Lower lobe of right lung (tissue), 2 donors: ENCODE measurements at places on chromosomes 4 and X.
A peak's percentile ranks its signal among the peaks of the same experiment; 100 is the strongest.

DNA sequence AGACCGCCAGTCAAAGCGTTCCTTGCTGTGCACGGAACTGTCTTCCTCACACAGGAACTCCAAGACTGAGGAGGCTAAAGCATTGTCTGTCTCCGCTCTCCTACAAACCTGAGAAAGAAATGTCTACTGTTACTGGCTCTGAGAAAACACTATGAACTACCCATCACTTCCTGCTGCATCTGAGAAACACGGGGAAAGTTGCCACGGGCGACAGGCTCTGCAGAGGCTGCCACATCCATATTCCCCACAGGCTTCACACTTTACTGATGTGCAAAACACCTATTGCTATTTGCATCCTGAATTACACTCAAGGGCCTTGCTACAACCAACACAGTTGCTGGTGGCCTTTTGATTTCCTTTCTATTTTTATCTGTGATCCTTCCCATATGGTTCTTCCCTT, 59.0 kb downstream of the AFAP1 start:
- no peak overlapping the region for H3K4me3 ChIP-seq
- H3K4me1 ChIP-seq, result peaks cover 9% of the 10 kb centered on the region
- H3K27me3 ChIP-seq, result no peaks in the 10 kb centered on the region

- H3K27ac ChIP-seq, result no peak overlapping the region
- H3K4me3 ChIP-seq, result peak overlapping the region; percentile 88
- H3K4me1 ChIP-seq, result peaks cover 24% of the 10 kb centered on the region
Measured at GRCh38 chr4:183657564-183657963, 1.4 kb downstream of the RWDD4 start.

- H3K27me3 ChIP-seq, result no peaks in the 10 kb centered on the region
- no peaks in the 10 kb centered on the region for H3K36me3 ChIP-seq
- no peak overlapping the region for H3K4me3 ChIP-seq
Measured at GRCh38 chrX:134641346-134641745, 16.9 kb downstream of the PLAC1 start.

DNA sequence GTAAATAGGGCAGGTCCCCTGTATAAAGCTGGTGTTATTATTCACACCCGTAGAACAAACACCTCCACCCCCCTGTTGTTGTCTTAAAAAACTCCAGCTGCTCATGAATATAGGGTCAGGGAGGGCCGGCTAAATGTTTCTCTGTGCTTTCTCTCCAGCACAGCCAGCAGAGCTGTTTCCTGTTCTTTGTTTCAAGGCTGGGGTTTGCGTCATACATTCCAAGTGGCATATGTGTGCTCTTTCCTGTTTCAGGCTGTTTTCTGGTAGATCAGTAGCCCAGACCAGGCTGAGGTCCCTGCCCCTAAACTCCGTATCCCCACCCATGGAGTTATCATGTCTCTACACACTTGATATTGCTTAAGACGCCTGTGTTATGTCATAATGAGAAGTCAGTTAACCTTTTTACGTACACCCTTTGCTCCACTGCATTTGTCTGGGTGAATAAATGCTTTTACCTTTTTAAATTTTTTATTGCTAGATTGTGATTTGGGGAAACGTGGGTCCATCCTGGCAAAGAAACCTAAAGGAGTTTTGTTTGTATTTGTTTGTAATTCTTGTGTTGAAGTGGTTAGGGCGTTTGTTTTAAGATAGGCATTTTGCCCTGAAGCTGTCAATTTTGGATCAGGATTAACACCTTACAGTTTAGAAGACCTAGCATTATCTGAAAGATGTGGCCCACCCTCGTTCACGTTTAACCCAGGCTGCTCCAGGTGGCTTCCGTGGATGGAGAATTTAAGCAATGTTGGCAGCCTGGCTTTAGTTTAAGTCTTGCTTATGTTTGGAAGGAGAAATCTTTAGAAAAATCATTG, 3.3 kb downstream of the KLF3 start:
- H3K36me3 ChIP-seq, result no peaks in the 10 kb centered on the region
- H3K27me3 ChIP-seq, result no peaks in the 10 kb centered on the region
- H3K4me3 ChIP-seq, result peak overlapping the region; percentile 87
- DNase-seq, result peak; percentile 64
- peak overlapping the region; percentile 100 for H3K27ac ChIP-seq

GRCh38 chr4:22988526-22988925, 295.8 kb downstream of the GBA3 start:
- H3K36me3 ChIP-seq, result no peaks in the 10 kb centered on the region
- H3K27me3 ChIP-seq, result no peaks in the 10 kb centered on the region
- no peak overlapping the region for H3K27ac ChIP-seq
- H3K4me3 ChIP-seq, result no peak overlapping the region
- no peaks in the 10 kb centered on the region for H3K4me1 ChIP-seq

DNA sequence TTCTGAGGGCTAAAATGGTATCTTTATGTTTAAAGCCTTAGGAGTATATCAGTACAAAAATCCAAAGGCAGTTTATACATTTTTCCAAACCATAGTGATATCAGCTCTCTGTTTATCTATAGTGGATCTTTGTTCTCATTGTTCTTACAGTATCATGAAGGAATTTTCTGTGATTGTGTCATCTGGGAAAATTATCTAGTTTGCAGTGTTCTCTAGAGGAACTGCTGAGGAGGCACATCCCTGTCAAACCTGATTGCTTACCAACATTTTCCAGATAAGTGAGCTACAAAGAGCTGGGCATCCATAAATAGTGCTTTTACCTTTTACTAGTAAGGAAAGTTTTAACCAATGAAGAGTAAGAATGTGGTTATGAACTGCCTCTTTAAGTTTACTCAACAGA, 44.9 kb upstream of the SLC25A31 start:
- H3K27ac ChIP-seq, result no peak overlapping the region
- H3K4me3 ChIP-seq, result no peak overlapping the region
- no peaks in the 10 kb centered on the region for H3K4me1 ChIP-seq
- no peaks in the 10 kb centered on the region for H3K36me3 ChIP-seq

DNA sequence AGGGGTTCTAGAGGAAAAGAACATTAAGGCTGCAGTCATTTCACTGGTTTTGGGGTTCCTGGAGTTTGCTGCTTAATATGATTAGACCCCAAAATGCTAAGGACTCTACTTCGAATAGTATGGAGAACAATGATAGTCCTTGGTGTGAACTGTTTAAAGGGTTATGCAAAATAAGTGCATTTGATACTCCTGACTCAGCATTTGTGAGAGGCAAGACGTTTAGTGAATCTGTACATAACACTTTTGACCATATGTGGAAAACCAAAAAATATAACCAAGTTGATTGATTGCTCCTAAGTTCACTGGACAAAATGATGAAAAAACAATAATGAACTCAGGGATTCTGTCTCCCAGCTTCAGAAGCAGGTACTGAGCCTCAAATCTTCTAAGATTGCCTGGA, 414.1 kb downstream of the SH3BGRL start:
- no peaks in the 10 kb centered on the region for H3K36me3 ChIP-seq
- no peak overlapping the region for H3K4me3 ChIP-seq
- H3K27ac ChIP-seq, result no peak overlapping the region
- DNase-seq, result no peak

- no peak overlapping the region for H3K27ac ChIP-seq
- no peak for DNase-seq
- no peaks in the 10 kb centered on the region for H3K27me3 ChIP-seq
- no peaks in the 10 kb centered on the region for H3K4me1 ChIP-seq
- peaks cover 54% of the 10 kb centered on the region for H3K36me3 ChIP-seq
Measured at GRCh38 chr4:106246441-106246840, 69.6 kb downstream of the TBCK start.

GRCh38 chr4:66930206-66930605, 615.1 kb downstream of the CENPC start:
- DNase-seq, result no peak
- H3K4me3 ChIP-seq, result no peak overlapping the region
- no peaks in the 10 kb centered on the region for H3K4me1 ChIP-seq
- no peaks in the 10 kb centered on the region for H3K27me3 ChIP-seq
- H3K36me3 ChIP-seq, result no peaks in the 10 kb centered on the region
- no peak overlapping the region for H3K27ac ChIP-seq

DNA sequence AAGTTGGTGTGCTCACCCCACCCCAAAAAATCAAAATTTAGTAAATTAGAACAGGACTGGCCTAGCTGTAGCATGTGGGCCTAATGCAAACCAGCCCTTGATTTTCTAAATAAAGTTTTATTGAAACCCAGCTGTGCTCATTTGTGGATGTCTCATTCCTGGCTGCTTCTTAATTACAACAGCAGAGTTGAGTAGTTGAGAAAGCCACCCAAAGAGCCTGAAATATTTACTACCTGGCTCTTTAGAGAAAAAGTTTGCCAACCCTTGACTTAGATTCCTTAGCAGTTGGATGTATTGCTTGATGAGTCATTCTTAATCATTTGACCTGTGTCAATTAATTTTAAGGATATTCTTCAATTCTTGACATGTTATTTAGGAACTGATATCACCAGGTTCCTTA, 168.3 kb upstream of the PUDP start:
- H3K4me3 ChIP-seq, result no peak overlapping the region
- no peaks in the 10 kb centered on the region for H3K36me3 ChIP-seq
- DNase-seq, result no peak
- no peak overlapping the region for H3K27ac ChIP-seq
- no peaks in the 10 kb centered on the region for H3K27me3 ChIP-seq
- no peaks in the 10 kb centered on the region for H3K4me1 ChIP-seq

DNA sequence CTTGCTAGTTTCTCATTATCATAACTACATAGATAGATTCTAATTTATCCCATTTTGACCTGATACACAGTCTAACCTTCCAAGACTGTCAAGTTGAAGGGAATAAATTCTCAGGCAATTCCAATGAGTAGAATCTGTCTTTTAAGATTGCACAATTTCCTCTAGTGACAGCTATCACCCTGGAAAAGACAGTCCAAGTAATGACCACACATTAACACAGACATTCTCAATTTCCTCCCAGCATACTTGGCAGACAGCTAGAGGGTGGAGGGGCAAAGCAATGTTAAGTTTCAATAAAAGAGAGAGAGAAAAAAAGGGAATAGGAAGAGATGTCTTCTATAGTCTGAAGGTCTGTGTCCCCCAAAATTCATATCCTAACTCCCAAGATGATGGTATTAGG, 234.7 kb downstream of the LDB2 start:
- DNase-seq, result no peak
- no peak overlapping the region for H3K27ac ChIP-seq
- H3K4me1 ChIP-seq, result peaks cover 17% of the 10 kb centered on the region
- H3K27me3 ChIP-seq, result no peaks in the 10 kb centered on the region

GRCh38 chrX:15860921-15861320, 6.3 kb upstream of the AP1S2 start:
- DNase-seq, result no peak
- H3K27ac ChIP-seq, result no peak overlapping the region
- no peaks in the 10 kb centered on the region for H3K36me3 ChIP-seq
- no peak overlapping the region for H3K4me3 ChIP-seq
- no peaks in the 10 kb centered on the region for H3K4me1 ChIP-seq

DNA sequence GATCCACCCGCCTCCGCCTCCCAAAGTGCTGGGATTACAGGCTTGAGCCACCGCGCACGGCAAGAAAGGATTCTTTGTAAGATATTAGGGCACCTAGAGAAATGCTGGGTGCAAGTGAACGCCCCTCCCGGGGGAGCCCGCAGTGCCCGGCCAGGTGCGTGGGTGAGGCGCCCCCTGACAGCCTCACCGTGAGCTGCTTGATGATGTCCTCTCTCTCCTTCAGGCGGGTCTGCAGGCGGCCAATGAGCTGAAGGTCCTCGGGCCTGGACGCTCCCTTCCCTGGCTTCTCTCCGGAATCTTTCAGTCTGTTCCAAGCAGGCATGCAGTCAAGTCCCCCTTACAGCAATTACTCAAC, 21.9 kb downstream of the MED28 start:
- H3K4me3 ChIP-seq, result no peak overlapping the region
- H3K36me3 ChIP-seq, result peaks cover 47% of the 10 kb centered on the region
- H3K4me1 ChIP-seq, result peaks cover 5% of the 10 kb centered on the region
- H3K27me3 ChIP-seq, result no peaks in the 10 kb centered on the region
- DNase-seq, result no peak

- H3K27me3 ChIP-seq, result no peaks in the 10 kb centered on the region
- no peak for DNase-seq
- no peaks in the 10 kb centered on the region for H3K4me1 ChIP-seq
- H3K4me3 ChIP-seq, result no peak overlapping the region
- no peak overlapping the region for H3K27ac ChIP-seq
- H3K36me3 ChIP-seq, result no peaks in the 10 kb centered on the region
Measured at GRCh38 chr4:5378002-5378401, 326.7 kb downstream of the STK32B start.

DNA sequence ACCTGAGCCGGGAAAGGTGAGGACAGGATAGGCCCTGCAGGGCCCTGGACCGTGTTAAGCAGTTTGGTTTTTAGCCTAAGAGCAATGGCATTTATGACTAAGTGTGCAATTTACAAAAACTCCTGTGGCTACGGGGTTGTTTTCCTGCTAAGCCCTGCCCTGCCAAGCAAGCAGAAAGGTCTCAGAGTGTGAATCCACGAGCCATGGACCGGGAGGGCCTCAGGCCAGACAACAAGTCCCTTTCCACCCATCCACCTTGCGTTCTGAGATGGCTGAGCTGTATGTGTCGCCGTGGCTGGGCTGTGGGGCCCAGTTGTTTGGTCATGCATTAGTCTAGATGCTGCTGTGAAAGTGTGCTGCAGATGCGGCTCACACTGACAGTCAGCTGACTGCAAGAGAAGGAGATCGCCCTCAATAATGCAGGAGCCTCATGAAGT, 33.9 kb upstream of the AFAP1 start:
- no peak for DNase-seq
- no peaks in the 10 kb centered on the region for H3K27me3 ChIP-seq
- no peaks in the 10 kb centered on the region for H3K36me3 ChIP-seq
- H3K4me1 ChIP-seq, result peaks cover 44% of the 10 kb centered on the region
- H3K4me3 ChIP-seq, result no peak overlapping the region

DNA sequence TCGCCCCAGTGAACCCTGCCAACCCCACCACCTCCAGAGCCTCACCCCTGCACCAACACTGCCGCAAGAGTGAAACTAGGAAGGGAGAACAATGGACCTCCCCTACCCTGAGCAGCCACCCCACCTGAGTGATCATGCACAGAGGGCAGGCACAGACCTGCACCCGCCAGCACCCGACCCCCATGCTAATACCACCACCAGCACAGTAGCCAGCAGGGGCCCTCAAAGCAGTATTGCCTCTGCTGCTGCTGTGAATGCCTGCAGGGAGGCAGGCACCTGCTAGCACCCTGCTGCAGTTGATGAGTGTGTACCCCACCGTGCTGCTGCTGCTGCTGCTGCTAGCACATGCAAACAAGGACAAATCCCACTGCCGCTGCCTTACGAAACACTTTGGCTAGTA, 100.1 kb downstream of the RAB28 start:
- H3K4me1 ChIP-seq, result no peaks in the 10 kb centered on the region
- no peaks in the 10 kb centered on the region for H3K36me3 ChIP-seq
- peak; percentile 24 for DNase-seq
